ENCODE measurements at places on chromosomes 1 and 21.

GRCh38 chr1:203621559-203622262 is 4.9 kb upstream of the ATP2B4 start:
- DNase-seq = no peak

GRCh38 chr21:37746849-37747248 is 169.4 kb downstream of the KCNJ6 start:
- DNase-seq = no peak

- DNase-seq = no peak
Measured at GRCh38 chr1:168643152-168643551, 66.7 kb downstream of the XCL1 start.

- DNase-seq = no peak
Measured at GRCh38 chr1:19560480-19560879, 75.1 kb upstream of the CAPZB start.

- no peak for DNase-seq
Measured at GRCh38 chr1:77594366-77595112, 87.9 kb downstream of the ZZZ3 start.

GRCh38 chr1:214452152-214452784 is 99.1 kb downstream of the PTPN14 start:
- no peak for DNase-seq

- no peak for DNase-seq
Measured at GRCh38 chr1:9558271-9558945, 19.1 kb downstream of the SLC25A33 start.

- no peak for DNase-seq
Measured at GRCh38 chr21:26130249-26130881, 40.2 kb downstream of the APP start.

GRCh38 chr1:65584399-65584798 is 163.9 kb downstream of the LEPR start:
- no peak for DNase-seq

- no peak for DNase-seq
Measured at GRCh38 chr1:206551296-206551985, 44.1 kb downstream of the RASSF5 start.

- no peak for DNase-seq
Measured at GRCh38 chr1:40299366-40300248, 17.5 kb downstream of the COL9A2 start.

GRCh38 chr1:64553285-64553684 is 83.4 kb downstream of the CACHD1 start:
- no peak for DNase-seq

DNA sequence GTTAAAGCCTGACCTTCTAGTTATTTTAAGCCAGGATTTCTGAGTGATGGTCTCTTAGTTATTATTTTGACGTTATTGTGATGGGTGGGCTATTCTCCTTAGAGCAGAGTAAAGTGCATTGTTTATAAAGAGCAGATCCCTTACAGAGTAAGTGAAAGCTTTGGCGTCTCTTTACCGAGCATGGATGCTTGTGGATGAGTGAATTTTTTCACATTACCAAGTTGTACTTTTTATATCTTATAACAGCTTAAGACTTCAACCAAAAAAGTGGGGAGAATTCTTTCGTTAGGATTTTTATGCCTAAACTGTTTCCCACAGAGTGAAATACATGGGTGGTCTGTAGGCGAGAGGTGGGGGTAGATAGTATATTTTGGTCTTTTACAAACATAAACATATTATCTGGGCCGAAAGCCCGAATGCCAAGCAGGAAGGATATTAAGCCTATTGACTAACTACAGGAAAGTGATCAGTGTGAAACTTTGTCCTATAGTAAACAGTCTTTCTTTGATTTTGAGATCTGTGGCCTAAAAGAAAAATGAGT is 279.1 kb upstream of the C1orf105 start:
- DNase-seq = no peak

- no peak for DNase-seq
Measured at GRCh38 chr1:150560576-150561253, 11.5 kb downstream of the ADAMTSL4 start.

DNA sequence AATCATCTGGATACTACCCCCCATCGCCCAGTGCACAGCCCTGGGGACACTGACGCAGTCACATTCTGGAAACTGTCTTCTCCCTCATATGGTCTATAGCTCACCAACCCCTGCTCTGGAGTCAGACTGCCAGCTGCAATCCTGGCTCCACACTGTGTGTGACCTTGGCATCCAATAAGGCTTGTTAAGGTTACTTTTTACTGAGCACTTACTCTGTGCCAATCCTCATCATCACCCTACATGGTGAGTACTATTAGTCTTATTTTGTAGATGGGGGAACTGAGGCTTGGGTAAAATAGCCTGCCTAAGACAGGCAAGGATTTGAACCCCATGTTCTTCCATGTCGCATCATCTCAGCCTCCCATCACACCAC is 34.9 kb downstream of the AHDC1 start:
- DNase-seq = no peak

- DNase-seq = peak; percentile 21
Measured at GRCh38 chr1:247681288-247681897, 1.9 kb upstream of the OR13G1 start.

DNA sequence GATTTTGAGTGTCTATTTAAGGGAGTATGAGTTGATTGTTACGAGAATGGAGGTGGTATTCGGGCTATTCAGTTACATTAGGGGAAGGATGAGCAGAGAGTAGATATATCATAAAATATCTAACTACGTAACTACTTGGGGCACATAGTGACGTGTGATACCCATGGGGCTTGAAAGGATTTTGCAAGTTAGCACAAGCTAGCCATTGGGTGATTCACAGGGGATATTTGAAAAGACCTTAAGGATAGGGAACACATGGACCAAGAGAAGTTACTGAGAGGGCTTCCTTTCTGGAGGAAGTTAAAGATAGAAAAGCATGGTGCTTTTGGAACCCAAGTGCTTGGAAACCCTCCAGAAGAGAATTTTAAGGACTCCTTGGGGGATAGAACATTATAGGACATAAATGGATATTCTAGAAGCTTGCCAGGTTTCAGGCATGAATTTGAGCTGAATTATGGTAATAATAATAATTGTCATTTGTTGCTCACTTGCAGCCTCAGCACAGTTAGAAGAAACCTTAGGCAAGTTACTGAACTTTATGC is 5.4 kb downstream of the DISP1 start:
- DNase-seq = no peak

DNA sequence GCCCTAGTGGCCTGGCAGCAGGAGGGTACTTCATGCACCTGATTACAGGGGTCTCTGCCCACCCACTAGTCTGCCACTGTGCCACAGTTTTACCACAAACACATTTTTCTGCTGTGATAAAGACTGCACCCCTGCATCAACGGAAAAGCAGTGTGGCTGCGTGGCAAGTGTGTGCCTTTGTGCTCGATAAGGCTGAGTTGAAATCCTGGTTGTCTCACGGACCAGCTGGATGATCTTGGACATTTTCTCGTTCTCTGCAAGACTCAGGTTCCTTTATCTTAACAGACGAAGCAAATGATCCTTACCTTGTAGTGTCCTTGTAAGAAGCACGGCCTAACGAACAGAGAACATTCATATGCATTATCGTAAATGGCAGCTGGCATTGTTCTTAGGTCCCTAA is 10.2 kb downstream of the GRHL3 start:
- DNase-seq = no peak

DNA sequence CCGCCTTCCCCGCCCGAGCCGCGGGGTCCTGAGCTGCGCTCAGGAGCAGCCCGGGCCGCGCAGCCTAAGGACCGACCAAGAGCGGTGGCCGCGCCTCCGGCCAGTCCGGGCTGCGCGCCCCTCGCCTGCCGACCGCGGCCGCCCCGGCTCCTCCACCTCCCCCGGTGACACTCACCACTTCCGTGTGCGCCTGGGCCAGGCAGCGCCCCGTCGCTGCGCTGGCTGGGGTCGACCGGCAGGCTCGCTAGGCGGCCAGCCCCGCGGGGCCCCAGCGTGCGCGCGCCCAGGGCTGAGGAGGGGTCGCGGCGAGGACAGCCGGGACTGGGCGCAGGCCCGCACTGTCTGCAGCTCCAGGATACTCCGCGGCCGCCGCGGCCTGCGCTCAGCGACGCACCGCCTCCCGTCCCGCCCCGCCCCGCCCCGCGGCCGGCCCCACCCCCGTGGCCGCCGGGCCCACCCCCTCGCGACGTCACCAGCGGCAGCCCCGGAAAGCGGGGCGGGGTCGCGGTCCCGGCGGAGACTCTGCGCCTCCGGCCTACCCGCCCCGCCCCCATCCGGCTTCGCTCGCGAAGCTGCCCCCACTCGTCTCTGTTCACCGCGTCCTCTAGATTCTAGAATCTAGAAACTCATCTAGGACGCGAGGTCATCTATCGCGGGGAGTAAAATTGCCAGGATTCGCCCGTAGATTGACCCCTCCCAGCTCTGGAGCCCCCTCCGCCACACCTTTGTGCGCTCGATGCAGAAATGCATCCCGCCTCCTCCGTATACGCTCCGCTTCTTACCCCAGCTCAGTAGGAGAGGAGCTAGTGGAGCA is at the start of gene JAK1:
Gene JAK1 (minus strand): TSS at position 392 of the 814 bp plus-strand sequence. CDS start 80,285 bp downstream, outside the sequence.
- DNase-seq = peak; percentile 52

DNA sequence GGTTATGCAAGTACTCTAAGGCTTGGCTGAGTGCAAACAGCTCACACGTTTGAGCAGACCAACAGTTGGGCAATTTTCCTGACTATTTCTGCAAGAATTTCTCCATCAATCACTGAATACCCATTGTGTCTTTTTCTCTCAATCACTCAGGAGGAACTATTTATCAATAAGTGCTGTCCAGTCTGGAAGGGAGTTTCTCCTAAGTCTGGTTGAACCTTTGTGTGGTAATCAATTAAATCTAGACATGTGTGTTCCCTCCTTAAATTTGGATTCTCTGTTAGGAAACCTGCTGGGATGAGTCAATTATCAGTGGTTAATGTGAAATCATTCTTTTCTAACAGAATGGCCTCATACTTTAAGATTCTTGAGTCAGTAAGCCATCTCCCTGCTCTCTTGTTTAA is 6.8 kb upstream of the AADACL3 start:
- peak; percentile 42 for DNase-seq

DNA sequence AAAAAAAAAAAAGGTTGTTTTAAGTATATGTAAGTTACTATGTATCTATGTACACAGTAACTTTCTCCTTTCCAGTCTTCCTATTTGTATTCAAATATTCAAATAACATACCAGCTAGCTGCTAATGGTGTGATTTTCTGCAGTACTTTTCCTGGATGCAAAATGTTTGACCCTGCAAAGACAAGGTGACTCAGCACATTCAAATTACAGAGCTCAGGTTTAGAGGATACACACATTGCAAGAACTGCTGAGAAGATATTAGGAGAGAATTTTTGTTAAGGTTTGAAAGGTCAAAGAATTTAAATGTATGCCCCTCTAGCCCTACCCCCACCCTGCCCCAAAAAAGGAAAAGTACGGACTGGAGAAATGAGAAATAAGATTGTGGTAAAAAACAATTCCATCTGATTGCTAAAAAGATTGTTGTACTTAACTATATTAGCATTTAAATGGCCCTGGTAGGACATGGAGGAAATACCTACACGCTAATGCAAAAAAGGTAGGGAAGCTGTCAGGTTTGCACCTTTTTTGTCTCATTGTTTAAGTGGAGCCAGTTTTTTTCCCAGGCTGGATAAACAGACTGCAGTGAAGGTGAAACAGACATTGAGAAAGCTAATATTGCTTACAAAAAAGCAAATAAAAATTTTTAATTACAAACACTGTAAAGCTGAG is 45.6 kb downstream of the ZNF281 start:
- DNase-seq = no peak

GRCh38 chr1:244628789-244629188 is 24.1 kb upstream of the DESI2 start:
- peak; percentile 90 for DNase-seq

- no peak for DNase-seq
Measured at GRCh38 chr1:177392336-177392735, 221.6 kb downstream of the BRINP2 start.

GRCh38 chr1:60170709-60171108 is 97.1 kb upstream of the C1orf87 start:
- DNase-seq = no peak

- no peak for DNase-seq
Measured at GRCh38 chr1:89877756-89878155, 56.9 kb downstream of the LRRC8D start.

- no peak for DNase-seq
Measured at GRCh38 chr1:71944006-71944405, 338.3 kb downstream of the NEGR1 start.

DNA sequence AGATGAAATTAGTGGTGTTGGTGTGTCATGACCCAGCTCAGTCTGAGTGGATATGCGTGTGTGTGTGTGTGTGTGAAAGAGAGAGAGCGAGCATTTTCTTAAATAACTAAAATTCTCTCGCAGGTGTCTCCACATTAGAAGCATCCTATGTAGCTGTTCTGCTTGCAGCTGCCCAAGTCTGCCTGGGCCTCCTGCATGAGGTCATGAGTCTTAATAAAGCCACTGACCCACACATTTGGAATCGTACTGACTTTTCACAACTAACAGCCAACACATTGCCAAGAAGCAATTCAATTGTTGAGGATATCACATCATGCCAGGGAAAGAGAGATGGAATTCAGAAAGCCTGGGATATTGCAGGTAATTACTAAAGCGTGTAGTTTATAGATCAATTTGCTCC is 238.2 kb upstream of the AJAP1 start:
- DNase-seq = no peak

DNA sequence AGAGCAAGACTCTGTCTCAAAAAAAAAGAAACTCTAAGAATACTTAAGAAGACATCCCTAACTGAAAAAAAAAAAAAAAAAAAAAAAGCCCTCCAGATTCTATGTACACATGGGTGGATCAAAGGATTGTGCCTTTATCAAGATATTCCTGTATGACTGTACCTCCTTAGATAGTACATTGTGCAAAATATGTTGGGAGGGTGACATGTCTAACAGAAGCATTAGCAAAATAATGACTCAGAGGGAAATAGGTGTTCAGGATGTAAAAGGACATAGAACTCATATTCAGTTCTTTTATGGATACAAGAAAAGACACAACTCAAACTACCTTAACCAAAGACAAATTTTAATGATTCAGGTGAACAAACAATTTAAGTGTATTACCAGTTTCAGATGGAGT is 269.8 kb upstream of the KAZN start:
- DNase-seq = no peak

GRCh38 chr1:158810311-158810710 is 20.8 kb upstream of the MNDA start:
- peak; percentile 58 for DNase-seq

DNA sequence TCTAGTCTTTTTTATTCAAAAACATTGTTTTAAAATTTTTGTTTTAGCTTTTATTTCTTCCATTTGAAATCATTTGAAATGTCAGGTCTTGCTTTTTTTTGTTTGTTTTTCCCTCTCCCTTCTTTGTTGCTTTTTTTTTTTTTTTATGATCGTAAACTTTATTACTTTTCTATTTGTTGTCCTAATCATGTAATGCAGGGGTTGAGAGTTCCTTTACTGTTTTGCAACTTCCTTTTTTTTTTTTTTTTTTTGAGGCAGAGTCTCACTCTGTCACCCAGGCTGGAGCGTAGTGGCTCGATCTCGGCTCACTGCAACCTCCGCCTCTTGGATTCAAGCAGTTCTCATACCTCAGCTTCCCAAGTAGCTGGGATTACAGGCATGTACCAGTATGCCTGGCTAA is 24.8 kb downstream of the IVNS1ABP start:
- no peak for DNase-seq

All from HL-60 (cell line).